Activated T-cell treated with anti-CD3 and anti-CD28 coated beads, Interleukin-2, amount 50 U/mL, for 24 hours (primary cell): ENCODE measurements at places on chromosomes 1 and 21.

GRCh38 chr1:76156987-76157386 lies 82.4 kb downstream of the ST6GALNAC3 start:
- DNase-seq: no peak

- DNase-seq: no peak
These were observed 41.2 kb downstream of the MAP3K21 start for GRCh38 chr1:233368789-233369130.

- DNase-seq: no peak
These were observed 62.3 kb downstream of the NID1 start for GRCh38 chr1:236002572-236002971.

DNA sequence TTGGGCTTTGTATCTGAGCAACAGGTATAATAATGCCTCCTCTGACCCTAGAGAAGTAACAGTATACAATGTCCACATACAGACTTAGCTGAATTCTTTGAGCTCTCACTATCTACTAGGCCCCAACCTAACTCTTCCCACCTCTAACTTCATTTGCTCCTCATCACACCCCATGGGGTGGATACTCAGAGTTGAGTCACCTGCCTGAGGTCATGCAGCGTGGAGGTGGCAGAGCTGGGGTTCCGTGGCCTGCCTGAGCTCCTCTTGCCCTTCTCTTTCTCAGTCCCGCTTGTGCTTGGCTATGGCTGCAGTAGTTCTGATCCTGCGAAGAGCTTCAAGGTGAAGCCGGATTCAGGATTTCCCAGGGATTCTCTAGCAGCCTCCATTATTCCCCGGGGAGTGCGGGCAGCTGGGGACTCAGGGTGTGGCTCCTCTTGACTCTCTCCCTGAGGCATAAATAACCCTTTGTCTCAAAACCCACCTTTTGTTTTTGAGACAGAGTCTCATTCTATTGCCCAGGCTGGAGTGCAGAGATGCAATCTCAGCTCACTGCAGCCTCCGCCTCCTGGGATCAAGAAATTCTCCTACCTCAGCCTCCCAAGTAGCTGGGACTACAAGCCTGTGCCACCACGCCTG lies 29.9 kb upstream of the ACTL8 start:
- no peak for DNase-seq

DNA sequence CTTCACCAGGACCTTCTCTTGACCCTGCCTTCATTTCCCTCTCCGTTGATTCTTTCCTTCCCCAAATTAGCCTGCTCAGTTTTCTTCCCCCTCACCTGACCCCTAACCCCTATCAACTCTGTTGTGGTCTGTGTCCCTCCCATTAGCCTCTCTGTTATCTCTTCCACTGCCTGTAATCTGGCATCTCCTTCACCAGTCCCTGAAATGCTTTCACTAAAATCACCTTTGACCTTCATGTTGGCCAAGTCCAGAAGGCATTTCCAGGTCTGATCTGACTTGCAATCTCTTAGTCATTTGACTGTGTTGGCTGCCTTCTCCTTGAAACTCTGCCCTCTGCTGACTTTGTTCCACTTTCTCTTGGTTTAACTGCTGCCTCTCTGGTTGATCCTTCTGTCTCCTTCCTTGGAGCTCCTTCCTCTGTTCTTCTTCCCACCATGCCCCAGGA lies 28.2 kb downstream of the ATP8B2 start:
- no peak for DNase-seq

DNA sequence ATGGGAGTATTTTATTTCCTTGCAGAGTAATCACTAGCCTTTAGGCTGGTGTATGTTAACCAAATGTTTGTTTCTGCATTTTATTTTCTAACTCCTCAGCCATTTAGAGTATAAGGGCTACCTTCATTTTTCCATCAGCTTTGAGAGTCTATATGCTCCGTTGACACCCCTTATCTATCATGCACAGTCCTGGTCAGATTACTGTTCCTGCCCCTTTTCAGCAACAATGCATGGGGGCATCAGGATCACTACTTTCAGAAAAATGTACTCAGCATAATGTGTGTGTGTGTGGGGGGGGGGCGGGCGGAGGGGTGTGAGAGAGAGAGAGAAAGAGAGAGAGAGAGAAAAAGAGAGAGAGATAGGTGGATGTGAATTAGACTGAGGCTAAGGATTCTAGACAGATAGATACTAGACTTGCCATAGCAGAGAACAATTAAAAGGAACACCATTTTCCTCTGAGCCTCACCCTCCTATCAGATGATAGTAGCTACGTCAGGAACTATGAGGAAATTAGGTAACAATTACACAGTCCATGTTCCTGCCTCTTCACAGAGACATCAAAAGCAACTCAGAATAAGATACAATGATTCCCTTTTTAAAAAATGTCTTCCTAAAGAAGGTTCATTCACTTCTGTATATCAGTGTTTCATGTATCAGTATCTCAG lies 40.8 kb downstream of the FCER1A start:
- DNase-seq: no peak

- no peak for DNase-seq
These were observed 10.6 kb downstream of the RGSL1 start for GRCh38 chr1:182460550-182460951.

DNA sequence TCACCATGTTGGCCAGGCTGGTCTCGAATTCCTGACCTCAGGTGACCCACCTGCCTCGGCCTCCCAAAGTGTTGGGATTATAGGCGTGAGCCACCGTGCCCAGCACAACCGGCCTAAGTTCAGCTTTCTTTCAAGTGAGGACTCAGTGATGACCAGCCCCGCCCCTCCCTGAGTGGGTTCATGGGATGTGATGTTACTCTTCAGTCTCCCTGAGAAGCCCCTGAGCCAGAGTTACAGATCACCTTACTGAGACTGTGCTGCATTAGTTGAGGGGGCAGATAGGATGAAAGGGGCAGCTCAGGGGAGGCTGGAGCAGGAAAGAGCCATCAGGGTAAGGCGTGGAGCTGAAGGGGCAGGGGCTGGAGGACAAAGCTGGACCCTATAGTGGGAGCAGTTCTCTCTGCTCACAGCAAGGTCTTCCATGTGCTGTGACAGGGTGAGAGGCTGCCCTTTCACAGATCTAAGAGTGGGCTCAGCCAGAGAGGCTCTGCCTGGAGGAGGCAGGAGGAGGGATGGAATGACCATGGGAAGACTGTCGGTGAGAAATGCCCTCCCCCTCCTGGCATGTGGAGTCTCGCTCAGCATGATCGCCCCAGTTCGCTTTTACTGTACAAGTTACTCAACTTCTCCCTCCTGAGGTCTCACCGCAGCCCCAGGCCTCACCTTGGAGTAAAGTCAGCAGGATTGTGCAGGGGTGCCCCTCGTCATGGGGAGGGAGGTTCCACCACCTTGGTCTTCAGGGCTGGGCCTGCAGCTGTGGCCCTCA lies 13.4 kb downstream of the SH2D2A start:
- DNase-seq: no peak

DNA sequence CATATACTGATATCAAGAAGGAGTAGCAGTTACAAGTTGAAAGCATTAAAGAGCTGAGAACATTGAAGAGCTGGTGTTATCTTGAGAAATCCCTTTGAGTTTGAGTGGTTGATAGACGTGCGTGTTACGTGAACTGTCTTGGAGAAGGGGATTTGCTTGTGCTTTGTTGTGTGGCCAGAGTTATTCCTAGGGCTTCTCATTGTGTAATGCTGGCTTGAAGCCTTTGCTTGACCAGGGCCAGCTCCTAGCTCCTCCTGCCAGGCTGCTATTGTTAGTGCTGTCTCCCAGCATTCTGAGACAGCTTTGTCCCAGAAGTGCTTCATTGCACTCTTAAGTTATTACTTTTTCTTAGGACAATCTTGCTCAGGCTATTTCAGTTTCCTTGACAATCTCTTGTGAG lies 116.2 kb upstream of the KCNK2 start:
- no peak for DNase-seq

DNA sequence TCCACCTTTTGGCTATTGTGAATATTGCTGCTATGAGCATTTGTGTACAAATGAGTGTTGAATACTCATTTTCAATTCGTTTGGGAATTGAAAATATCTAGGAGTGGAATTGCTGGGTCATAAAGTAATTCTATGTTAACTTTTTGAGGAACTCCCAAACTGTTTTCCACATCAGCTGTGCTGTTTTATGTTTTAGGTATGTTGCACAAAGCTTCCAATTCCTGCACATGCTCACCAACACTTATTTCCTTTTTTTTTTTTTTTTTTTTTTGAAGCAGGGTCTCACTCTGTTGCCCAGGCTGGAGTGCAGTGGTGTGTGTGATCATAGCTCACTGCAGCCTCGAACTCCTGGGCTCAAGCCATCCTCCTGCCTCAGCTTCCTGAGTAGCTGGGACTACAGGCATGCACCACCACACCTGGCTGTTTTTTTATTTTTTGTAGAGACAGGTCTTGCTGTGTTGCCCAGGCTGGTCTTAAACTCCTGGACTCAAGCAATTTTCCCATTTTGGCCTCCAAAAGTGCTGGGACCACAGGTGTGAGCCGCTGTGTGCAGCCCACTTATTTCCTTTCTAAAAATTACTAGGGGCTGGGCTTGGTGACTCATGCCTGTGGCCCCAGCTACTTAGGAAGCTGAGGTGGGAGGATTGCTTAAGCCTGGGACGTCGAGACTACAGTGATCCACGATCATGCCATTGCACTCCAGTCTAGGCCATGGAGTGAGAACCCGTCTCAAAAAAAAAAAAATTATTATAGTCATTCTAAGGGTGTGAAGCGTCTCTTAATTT lies 33.4 kb downstream of the TMCC2 start:
- no peak for DNase-seq

DNA sequence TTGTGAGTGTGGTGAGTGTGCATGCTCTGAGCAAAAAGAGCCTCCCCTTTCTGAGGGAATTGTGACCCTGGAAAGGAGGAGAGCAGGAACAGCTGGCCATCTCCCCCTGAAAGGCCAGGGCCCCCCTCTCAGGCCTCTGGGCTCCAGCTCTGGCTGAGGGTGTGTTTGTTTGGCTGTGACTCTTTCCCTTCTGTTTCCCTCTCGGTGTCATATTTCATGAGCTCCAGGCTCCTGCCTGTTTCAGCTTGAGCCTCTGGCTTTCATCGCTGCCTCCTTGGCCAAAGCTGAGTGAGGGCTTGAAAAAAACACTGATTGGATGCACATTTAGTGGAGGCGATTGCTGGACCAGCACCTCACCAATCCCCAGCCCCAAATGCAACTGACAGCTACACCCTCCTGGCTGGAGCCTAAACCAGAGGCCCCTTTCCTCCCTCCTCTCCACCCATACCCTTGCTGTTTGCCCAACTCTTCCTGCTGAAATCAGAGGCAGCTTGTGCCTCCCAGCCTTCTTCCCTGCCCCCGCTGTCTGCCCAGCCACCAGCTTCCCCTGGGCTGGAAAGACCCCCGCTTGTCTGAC lies 64.1 kb downstream of the DDR2 start:
- no peak for DNase-seq
